ENCODE measurements at places on chromosomes 3 and 15. TPM values are rescaled to one million over a fixed set of nuclear protein-coding genes. Genes with fewer than 3 reads are reported as not detected.

DNA sequence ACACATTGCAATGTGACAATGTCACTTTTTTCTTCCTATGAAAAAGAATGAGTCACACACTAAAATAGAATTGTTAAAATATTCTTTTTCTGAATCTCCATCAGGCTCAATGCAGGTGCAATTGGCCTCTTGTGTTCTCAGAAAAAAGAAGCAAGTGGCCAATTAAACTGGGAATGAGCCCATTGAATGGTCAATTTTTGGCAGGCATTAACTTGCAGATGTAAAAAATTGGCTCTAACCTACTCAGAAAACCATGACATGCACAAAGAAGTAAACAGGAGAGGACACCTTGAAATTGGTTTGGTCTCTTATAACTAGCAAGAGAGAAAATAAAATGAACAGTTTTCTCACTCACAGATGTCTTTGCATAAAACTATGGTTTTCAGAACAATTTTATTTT, 820.8 kb downstream of the TBL1XR1 start:
- no peak overlapping the region for H3K4me3 ChIP-seq
- H3K36me3 ChIP-seq, result no peaks in the 10 kb centered on the region
- no peak for DNase-seq

CMTM6 gene
- 133 TPM for total RNA-seq

TRH gene
- not detected for total RNA-seq

SLC6A1 gene
- total RNA-seq, result 5.7 TPM

TMCO5A gene
- total RNA-seq, result not detected
